GM12864 (cell line): ENCODE measurements at places on chromosomes 12 and 14.

GRCh38 chr12:116659771-116660481 is 77.9 kb downstream of the SPRING1 start:
- DNase-seq, result no peak

- peak; percentile 79 for DNase-seq
These were observed 3.8 kb upstream of the SMARCC2 start for GRCh38 chr12:56193025-56193578.

- DNase-seq, result no peak
These were observed 13.2 kb downstream of the ZNF219 start for GRCh38 chr14:21084998-21085853.

DNA sequence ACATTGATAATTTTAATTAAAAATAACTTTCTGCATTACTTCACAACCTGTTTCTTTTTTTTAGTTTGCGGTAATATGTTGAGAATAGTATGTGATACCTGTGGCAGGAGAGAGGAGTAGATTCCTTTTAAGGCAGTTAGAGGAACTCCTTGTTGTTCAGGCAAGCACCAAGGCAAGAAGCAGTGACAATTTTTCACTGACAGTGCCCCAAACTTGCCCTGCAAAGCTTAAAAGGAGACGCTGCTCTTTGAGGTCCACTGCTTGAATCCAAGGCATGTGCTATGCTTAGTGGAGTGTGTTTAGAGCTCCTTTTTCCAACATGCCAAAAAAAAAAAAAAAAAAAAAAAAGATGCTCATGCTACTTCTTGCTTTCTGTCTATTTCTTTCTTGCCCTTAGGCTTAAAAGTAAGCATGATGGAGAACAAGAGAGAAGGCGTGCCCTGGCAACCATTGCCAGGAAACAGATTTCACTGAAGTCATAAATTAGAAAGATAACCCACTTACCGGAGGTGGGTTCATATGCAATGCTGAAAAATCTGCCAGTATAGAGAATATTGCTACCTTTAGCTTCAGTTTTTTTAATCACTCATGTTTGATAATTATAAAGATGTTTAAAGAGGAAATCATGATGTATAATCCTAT is 58.3 kb upstream of the DYRK2 start:
- DNase-seq, result no peak

DNA sequence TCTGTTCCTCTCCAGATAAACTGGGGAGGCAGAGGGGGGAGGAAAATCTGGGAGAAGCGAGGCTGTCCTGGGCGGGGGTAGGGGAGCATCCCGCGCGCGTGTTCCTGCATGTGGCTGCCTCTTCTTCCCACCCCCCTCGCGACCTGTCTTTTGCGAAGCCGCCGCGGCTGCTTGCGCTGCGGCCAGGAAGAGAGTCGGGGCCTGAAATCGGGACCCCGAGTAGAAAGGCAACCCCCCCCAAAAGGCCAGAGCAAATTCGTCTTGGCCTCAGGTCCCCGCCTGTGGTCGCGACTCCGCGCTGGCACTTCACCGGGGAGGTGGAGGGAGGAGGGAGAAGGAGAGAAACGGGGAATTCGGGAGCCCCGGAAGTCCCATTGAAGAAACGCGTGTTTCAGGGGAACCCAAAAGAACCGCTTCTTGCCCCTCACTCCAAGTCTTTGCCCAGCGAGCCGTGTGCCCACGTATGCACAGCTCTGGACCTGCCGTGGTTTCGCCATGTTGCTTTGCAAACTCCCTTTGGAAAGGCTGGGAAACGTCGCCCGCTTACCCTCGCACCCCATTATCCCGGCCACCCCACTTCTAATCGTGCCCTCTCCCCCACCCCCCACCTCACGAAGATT is 944 bp downstream of the CCND2 start:
- no peak for DNase-seq

GRCh38 chr14:103546652-103547454 is 15.6 kb downstream of the BAG5 start:
- no peak for DNase-seq

- DNase-seq, result no peak
These were observed 3.2 kb downstream of the TMBIM4 start for GRCh38 chr12:66166561-66166960.

- no peak for DNase-seq
These were observed 41.8 kb upstream of the DCN start for GRCh38 chr12:91224401-91224800.

DNA sequence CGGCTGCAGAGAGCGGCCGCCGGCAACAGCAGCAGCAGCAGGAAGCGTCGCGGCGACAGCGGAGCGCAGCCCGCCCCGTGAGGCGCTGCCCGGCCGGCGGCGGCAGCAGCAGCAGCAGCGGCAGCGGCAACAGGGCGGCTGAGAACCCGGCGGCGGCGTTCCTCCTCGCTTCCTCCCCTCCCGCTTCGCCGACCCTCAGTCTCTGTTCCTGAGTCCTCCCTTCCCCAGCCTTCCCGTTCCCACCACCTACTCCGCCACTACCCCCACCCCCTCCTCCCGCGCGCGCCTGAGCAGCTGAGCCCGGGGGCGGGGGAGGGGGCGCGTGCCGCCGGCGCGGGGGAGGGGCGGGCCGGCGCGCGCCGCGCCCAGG is 310 bp downstream of the BICDL1 start:
- no peak for DNase-seq

DNA sequence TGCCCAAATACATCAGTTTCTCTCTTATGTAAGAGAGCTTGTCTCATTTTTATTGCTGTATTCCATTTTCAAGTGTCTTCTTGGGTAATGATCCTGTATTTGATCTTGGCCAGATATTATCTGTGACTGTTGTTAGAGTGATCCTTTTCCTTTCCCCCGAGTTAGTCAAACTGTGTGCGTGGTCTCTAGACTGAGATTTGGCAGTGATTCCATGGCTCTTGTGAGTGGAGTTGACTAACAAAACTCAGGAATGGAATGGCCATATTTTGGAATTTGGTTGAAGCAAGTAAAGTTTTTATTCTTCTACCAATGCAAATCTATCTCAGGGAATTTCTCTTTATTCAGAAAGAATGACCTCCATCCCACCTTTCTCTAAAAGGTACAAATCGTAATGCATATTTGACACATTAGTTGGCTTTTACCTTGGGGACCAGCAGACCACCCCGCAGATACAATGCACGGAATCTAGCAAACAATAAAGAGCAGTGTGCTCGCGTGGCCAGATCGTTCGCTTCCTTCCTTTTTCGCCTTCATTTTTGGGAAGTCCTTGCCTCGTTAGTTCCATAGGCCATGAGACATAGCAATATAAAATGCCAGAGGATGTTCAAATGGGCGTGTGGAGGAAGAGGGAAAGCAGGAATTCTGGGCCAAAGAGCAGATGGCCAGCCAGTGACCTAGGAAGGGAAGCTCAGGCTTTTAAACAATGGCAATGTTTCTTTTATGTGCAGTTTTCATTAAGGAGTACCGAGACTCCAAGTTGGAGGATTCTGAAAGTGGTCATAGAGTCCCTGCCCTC is 24.4 kb downstream of the ETV6 start:
- no peak for DNase-seq

- no peak for DNase-seq
These were observed 335.7 kb downstream of the BMP4 start for GRCh38 chr14:53620890-53621289.

DNA sequence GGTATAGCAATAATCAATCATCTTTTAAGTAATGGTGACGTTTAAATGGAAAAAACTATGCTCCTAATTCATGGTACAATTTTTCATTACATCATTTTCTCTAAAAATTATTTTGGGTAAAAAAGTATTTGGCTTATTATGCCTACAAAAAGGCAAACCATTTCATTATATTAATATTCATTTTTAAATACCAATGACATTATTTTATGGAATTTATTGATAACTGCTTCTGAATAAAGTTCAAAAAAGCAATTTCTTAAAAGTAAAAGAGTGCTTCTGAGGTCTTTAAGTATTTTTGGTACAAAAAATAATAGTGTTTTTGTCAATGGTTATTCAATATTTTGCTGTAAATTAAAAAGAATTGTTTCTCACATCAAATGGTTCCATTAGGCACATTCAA is 12.2 kb downstream of the SLC38A2 start:
- DNase-seq, result no peak

- no peak for DNase-seq
These were observed 52.2 kb upstream of the ANO2 start for GRCh38 chr12:5997260-5997659.

- DNase-seq, result peak; percentile 66
These were observed 7.8 kb upstream of the PIP4K2C start for GRCh38 chr12:57583008-57583831.

GRCh38 chr14:60621386-60621785 is 27.9 kb downstream of the SIX1 start:
- no peak for DNase-seq

- no peak for DNase-seq
These were observed 584 bp upstream of the DDHD1 start for GRCh38 chr14:53153702-53154112.

DNA sequence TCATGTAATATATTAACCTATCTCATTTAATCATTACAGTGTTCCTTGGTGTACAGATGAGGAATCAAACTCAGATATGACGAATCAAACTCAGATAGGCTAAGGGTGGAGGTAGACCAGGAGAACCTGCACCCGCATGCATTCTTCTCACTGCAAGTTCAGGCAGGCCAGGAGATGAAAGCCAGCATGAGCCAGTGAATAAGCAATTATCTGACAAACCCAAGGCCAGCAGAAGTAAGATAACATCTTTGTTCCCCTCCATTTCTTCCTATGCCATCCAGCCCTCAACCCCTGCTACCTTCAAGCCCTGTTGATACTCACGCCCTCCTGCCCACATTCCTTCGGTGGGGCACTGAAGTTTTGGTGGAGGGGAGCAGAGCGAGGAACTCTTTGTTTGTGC is 152.2 kb downstream of the ETV6 start:
- DNase-seq, result no peak

GRCh38 chr14:66508846-66509621 is 1.1 kb downstream of the GPHN start:
- DNase-seq, result no peak

DNA sequence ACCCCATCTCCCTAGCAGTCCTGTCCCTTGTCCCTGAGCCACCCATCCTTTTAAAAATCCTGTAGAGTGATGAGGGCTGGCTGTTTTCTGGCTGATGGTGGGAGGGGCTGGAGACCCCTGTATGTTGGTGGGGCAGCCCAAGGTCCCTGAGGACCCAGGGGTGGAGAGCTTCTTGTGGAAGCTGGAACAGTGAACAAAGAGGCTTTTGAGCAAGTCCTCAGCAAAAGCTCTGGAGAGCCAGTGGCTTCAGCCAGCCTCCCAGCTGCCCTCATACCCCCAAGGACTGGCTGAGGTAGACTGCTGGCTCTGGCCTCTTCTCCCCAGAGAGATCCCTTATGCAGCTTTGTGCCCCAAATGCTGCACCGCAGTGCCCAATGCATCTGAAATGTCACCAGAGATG is 29.2 kb upstream of the COL2A1 start:
- no peak for DNase-seq

GRCh38 chr14:52079239-52079959 is 10.5 kb upstream of the NID2 start:
- DNase-seq, result no peak

GRCh38 chr14:105180592-105181548 is at the start of gene NUDT14:
Gene NUDT14, minus strand, starts transcription at chr14:105181312. Its CDS starts 103 bp downstream, at chr14:105181209.
- no peak for DNase-seq

- DNase-seq, result no peak
These were observed 2.6 kb downstream of the PPP2R5C start for GRCh38 chr14:101763941-101764709.

DNA sequence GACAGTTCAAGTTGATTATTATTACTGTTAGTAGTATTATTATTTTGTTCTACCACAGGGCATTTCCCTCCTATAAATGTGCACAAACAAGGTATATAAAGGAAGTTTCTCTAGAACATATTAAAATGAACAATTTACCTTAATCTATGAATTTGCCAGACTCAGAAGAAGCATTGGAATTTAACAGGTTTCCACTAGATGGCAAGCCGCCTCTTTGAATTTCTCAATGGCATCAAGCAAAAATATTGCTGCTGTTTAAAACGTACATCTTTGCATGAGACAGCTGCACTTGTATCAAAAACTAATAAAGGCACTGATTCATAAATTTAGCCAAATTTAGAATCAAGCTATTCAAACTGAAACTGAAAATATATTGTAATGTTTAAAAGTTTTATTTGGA is 34.6 kb upstream of the MIS18BP1 start:
- no peak for DNase-seq

DNA sequence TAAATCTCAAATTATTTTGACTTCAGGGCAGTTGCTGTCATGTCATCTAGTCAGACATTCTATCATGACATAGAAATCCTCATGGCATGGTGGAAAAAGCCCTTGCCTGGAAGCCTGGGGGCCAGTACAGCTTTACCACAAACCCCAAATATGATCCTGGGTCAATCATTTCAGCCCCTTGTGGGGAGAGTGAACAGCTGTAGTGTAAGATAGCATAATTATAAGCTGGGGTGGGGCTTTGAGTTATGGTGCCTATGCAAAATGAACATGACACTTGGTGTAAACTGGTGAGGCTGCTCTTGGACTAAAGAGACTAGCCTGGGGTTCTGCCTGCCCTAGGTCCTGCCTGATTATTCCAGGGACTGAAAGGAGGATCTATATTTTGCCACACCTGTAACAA is 207.7 kb upstream of the DDHD1 start:
- DNase-seq, result no peak

DNA sequence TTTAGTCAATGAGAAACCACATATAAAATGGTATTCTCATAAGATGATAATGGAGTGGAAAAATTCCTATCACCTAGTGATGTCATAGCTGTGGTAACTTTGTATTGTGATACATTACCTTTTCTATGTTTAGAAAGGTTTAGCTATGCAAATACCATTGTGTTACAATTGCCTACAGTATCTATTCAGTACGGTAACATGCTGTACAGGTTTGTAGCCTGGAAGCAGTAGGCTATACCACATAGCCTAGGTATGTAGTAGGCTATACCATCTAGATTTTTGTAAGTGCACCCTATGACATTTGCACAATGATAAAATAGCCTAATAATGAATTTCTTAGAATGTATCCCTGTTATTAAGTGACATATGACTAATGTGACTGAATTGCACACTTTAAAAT is 50.5 kb upstream of the CCDC196 start:
- DNase-seq, result no peak

GRCh38 chr14:89231426-89232113 is 185.5 kb downstream of the FOXN3 start:
- DNase-seq, result no peak

DNA sequence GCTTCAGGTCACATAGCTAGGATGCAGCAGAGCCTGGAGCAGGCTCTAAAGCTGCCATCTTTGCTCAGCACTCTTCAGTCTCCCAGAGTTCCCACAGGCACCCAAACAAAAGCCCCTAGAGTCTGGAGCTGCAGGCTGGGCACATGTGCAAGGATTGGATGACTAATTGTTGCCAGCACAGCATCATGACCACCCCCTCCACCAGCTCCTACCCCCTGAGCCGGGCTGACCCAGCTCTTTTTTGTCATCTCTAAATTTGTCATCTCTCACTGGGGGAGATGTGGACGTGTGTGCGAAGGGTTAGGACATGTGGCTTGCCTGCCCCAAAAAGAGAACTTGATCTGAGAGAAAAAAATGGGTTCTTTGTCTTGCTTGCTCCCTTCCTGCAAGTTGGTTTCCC is 4.3 kb upstream of the MMP19 start:
- no peak for DNase-seq
